H1 (cell line): ENCODE measurements at places on chromosomes 6 and 20. TPM values are rescaled to one million over a fixed set of nuclear protein-coding genes. Genes with fewer than 3 reads are reported as not detected.

The OLIG3 gene
- 0.60 and 0.77 TPM in 2 replicates for total RNA-seq

GRCh38 chr20:43322851-43323250 lies 133.1 kb upstream of the PTPRT start:
- DNase-seq, result no peak
- no peaks in the 10 kb centered on the region for H3K27me3 ChIP-seq
- H3K4me3 ChIP-seq, result no peak overlapping the region
- no peaks in the 10 kb centered on the region for H3K36me3 ChIP-seq

DNA sequence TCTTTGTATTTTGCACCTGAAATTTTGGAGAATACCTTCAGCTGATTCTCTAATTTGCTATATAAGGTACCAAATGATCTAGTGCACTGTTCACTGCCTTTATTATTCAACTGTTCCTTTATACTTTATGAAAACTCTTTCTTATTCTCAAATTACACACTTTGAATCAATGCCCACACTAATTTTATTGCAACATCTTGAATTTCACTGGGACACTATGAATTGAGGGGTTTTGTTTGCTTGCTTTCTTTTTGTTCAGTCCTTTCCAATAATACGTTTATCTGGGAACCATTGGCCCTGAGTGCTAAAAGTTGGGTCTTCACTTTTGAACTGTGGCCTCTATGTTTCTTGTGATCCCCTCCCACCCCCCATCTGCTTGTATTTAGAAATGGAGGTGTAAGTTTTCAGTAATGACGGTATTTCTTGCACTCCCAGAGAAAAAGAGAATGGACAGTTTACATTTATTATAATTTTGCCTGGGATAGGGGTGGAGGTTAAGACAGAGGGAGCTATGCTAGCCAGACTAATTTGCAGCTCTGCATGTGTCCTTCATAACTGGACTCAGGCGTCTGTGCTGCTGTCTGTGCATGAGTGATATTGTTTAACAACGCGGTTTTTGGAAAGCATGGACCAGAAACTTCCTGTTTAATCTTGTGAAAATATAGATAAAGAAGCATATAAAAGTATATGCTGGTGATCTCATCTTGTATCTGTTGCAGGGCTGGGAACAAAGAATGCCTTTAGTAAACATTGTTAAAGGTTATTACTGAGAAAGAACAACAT lies 98.1 kb downstream of the DNAH8 start:
- no peak overlapping the region for H3K4me3 ChIP-seq
- H3K27ac ChIP-seq, result no peak overlapping the region
- H3K36me3 ChIP-seq, result no peaks in the 10 kb centered on the region
- no peaks in the 10 kb centered on the region for H3K27me3 ChIP-seq
- DNase-seq, result no peak
- H3K4me1 ChIP-seq, result no peaks in the 10 kb centered on the region

- DNase-seq, result no peak
- H3K4me3 ChIP-seq, result no peak overlapping the region
- H3K27ac ChIP-seq, result no peak overlapping the region
- H3K4me1 ChIP-seq, result no peaks in the 10 kb centered on the region
- no peaks in the 10 kb centered on the region for H3K36me3 ChIP-seq
These were observed 114.3 kb upstream of the GGTLC1 start for GRCh38 chr20:24102749-24103333.

- H3K27me3 ChIP-seq, result no peaks in the 10 kb centered on the region
- no peaks in the 10 kb centered on the region for H3K4me1 ChIP-seq
- H3K27ac ChIP-seq, result no peak overlapping the region
- H3K36me3 ChIP-seq, result no peaks in the 10 kb centered on the region
- H3K4me3 ChIP-seq, result no peak overlapping the region
These were observed 483.0 kb downstream of the CBLN4 start for GRCh38 chr20:55522296-55522815.

DNA sequence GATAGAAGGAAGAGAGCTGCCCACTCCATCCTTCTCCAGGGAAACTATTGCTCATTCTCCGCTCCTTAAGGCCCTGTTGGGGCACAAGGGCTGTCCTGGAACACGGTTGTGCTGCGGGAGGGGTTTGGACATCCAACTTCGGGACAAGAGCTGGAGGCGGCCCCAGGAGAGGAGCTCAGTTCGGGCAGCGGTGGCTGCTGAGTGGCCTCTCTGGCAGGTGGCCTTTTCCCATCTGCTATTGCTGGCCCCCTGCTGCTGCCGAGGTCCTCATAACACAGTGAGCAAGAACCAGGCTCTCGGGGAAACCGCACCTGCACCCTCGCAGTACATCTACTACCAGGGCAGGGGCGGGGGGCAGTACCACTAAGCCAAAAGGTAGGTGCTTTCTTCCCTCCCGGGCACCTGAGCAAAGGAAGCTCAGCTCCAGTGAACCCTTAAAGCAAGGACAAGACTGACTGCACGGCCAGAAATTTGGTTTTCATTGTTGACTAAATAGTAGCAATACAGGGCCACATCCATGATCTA lies 63.7 kb downstream of the PSMG4 start:
- no peaks in the 10 kb centered on the region for H3K36me3 ChIP-seq
- H3K4me3 ChIP-seq, result no peak overlapping the region
- H3K4me1 ChIP-seq, result peaks cover 5% of the 10 kb centered on the region; the same call in 1 of the 2 replicates
- no peak overlapping the region for H3K27ac ChIP-seq
- DNase-seq, result no peak

The VGLL2 gene
- total RNA-seq, result 0.13 TPM in 1 of 2 replicates, not detected in the other

DNA sequence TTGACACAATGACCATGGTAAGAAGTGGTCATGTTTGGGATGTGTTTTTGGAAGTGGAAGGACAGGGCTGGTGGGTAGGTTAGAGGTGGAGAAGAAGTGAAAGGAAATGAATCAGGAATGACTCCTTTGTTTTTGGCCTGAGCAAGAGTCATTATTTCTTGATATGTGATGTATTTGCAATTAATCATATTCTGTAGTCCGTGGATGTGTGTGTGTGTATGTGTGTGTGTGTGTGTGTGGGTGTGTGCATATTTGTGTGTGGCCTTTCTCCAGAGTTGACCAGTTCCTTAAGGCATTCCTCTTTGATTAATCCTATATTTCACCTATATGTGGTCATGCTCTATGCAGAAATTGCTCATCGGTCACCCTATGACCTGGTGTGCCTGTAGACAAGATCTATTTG lies 130.7 kb downstream of the UTRN start:
- peaks cover 3% of the 10 kb centered on the region for H3K4me1 ChIP-seq
- no peak for DNase-seq
- no peak overlapping the region for H3K4me3 ChIP-seq
- H3K27ac ChIP-seq, result no peak overlapping the region
- no peaks in the 10 kb centered on the region for H3K36me3 ChIP-seq
